ENCODE measurements at places on chromosomes 1 and 21.

DNA sequence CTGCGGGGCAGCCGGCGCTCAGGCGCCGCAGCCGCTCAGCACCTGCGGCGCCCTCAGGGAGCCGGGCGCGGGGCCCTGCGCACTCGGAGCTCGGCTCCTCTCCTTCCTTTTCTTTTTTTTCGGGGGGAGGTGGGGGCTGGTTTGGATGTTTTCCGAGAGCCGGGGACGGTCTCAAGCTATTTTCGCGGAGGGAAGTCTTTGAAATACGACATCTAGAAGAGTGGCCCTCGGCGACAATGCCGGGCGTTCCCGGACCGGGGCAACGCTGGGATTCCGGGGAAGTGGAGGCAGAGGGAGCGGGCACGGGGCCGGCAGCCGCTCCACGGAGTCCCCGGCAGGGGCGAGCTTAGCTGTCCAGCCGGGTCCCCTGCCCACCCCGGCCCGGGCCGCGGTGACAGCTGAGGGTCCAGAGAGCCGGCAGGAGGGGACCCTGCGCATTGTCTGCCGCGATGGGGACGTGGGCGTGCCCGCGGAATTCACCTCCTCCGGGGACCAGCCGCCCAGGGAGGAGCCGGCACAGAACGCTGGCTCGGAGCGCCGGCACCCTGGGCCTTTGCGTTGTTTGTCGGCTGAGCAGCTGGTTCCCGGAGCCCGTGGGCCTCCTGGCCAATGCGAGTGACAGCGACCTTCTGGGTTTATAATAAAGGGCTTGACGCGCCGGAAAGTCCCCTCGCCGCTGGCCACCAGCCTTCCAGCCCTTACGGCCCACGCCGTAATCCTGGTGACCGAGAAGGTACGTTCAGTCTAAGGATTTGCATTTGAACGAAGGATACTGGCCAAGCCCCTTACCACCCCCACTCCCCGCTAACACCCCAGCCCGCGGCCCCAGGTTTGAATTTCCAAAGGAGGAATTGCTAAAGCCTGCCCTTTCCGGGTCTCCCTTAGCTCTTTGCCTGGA is 582 bp downstream of the SLC37A1 start:
- DNase-seq: peak; percentile 33

DNA sequence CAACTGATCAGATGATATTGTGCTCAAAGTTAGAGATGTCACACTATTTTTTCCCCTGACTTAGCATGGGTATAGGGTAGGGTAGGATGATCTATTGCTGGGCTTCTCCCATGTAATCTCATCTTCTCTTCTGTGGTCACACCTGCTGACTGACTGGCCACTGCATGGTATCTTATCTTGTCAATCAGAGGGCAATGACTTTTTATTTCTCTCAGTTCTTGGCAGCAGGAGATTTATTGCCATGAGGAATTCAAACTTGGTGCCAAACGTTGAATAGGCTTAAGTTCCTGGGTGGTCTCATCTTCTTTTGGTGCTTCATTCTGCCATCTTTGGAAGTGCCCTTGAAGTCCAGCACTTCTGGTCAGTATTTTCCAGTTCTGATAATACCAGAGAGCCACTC is 226.4 kb upstream of the POGK start:
- no peak for DNase-seq

GRCh38 chr1:60978421-60979357 is 103.7 kb upstream of the NFIA start:
- DNase-seq: peak; percentile 1

DNA sequence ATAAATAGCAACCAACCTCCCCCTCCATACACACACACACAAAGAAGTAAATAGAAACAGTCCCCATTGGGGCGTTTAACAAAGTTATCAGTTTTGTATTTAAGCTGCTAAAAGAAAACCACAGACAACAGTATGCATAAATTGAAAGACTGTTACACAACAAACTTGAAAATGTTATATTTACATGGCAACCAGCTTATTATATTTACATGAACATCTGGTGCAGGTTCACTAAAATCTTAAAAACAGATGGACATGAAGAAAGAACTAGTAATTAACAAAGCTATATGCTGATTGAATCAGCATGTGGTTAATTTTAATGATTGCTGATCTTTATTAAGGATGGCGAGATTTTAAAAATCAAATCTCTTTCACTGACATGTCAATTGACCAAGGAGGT is 384.7 kb downstream of the LRRIQ3 start:
- DNase-seq: no peak

DNA sequence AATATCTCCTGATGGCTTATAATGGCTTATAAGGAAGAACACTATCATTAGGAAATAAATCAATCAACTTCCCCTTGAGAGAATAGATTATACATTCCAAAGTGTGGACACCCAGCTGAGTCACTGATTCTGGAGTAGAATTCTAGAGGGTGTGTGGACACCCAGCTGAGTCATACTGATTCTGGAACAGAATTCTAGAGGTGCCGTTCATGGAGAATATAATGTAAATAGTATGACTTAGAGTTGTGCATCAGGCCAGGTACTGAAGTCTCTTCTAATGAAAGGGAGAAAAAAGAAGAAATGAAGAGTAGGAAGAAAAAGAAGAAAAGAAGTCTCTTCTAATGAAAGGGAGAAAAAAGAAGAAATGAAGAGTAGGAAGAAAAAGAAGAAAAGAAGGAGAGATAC is 2.4 kb upstream of the USP33 start:
- DNase-seq: no peak

DNA sequence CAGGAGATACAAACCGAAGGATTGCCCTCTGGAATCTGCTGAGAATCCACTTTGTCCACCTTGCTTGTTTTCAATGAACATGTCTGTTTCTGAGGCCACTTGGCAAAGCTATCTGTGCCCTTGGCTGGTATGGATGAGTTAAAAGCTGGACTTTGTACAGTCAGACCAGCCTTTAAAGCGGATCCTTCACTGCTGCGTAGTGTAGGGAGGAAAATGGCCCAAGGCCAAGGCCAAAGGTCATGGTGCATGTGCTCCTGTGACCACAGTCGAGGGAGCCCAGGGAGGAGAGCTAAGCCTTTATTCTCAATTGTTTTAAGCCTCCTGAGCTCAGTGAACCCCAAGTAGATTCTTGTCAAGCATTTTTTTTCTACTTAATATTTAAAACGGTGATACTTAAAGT is 37.0 kb downstream of the KCNJ15 start:
- DNase-seq: no peak

DNA sequence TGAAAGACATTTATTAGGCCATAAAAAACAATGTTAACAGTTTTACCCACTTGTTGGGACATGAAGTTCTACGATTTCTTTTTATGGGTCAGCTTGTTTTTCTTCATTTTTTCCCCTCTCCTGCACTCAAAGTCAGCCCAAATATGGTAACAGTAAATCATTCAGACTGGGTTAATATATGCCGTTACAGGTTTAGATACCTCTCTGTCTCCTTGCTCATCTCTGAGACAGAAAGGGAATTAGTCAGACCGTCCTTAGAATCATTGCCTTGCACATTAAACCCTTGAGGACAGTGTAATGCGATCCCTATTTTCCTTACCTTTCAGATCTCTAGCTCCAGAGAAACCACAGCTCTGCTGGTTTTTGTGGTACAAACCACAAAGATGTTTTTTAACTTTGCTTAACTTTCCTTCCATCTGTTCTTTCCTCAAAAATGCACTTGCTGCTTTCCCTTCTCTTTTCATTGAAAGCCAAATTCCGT is 613.3 kb downstream of the PLPP3 start:
- DNase-seq: no peak

DNA sequence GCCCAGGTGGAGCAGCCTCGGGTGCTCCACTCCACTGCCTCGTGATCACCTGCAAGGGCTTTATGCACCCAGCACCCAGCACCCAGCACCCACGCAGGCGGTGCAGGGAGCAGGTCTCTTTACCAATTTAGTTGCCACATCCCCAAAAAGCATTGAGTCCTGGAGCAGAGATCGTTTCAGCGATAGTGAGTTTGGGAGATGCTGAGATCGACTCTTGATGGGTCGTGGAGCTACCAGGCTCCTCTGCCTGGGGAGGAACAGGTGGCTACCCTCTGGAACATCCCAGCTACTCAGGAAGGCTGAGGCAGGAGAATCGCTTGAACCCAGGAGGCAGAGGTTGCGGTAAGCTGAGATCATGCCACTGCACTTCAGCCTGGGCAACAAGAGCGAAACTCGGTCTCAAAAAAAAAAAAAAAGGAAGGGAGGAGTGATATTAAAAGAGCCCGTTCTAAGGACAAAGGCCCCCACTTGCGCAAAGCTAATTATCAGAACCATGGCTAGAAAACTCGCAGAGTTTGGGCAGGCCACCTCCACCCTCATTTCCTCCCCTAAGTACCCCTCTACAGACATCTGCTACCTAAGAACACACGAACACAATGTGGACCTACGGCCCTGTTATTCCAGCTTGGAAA is 106.5 kb upstream of the SLC45A1 start:
- no peak for DNase-seq

DNA sequence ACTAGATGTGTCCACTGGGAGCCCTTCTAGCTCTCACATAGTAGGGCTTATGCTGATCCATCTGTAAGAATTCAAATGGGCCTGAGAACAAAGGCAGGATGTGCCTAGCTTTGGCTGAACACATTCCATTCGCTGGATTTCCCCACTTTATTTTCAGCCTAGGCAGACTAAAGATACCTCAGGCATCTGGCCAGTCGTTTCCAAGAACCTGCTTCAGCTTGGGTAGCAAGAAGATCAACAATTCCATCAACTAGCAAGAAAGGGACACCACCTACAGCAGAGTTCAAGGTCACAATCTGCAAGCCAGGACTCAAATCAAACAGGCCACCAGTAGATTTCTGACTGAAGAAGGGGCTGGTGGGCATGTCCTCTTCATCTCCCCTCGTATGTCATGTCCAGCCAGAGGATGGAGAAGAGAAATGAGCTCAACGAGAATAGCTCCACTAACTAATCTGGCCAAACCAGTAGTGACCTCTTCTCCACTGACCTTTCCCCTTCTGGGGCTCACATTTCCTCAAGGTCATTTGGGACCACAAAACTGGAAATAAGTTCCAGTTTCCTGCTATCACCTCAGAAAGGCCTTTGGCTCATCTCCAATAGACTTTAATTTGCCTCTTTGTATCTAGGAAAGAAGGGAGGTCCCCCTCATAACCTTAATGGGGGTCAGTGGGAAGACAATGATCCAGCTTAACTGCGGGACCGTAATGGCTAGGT is 14.2 kb downstream of the TXNIP start:
- no peak for DNase-seq

- DNase-seq: no peak
Observed at GRCh38 chr1:93440272-93440671, 7.6 kb upstream of the FNBP1L start.

- no peak for DNase-seq
Observed at GRCh38 chr1:208026880-208027438, 116.0 kb upstream of the CD34 start.

- no peak for DNase-seq
Observed at GRCh38 chr1:26259578-26259977, 20.3 kb upstream of the SH3BGRL3 start.

DNA sequence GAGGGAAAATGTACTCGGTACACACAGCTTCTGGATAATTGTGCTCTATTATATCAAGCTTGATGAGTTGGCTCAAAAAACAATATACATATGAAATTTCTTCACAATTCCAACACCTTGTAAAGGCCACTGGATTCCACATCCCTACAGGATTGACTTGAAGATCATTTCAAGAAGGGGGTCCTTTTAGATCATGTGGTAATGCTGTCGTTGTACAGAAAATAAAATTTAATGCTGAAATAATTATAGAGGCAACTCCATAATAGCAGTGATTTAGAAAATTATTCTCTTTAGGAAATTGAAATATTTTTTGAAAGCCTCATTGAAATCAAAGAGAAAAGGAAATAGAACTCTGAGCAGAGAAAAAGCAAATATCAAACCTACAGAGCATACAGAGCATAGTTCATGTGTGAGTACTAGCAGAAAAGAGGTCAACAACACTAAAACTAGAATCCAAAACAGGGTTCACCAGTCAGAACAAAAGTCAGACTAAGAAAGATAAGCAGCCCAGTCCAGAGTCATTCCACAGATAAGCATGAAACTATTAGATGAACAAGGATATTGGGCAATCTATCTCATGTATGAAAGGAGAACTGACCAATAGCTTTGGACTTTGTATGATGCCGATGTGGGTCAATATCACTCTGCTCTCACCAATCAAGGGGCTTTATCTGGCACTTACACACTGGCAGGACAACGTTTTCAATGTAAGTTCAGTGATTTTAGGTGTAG is 79.5 kb upstream of the PALMD start:
- no peak for DNase-seq

DNA sequence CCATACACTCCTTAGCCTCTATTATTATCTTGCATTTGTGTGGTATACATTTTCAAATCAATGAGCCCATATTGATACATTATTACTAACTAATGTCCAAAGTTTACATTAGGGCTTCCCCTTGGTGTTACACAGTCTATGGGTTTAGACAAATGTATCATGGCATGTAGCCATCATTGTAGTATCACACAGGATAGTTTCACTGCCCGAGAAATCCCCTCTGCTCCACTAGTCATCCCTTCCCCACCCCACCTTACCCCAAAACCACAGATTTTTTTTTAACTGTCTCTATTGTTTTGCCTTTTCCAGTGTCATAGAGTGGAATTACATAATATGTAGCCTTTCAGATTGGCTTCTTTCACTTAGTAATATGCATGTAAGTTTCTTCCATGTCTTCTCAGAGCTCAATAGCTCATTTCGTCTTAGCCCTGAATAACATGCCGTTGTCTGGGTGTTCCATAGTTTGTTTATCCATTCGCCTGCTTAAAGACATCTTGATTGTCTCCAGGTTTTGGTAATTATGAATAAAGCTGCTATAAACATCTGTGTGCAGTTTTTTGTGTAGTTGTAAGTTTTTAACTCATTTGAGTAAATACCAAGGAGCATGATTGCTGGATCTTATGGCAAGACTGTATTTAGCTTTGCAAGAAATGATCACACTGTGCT is 86.4 kb upstream of the LYST start:
- no peak for DNase-seq

- no peak for DNase-seq
Observed at GRCh38 chr1:6505367-6506209, 14.1 kb upstream of the PLEKHG5 start.

GRCh38 chr1:44154049-44154448 is 12.6 kb upstream of the KLF18 start:
- DNase-seq: no peak

GRCh38 chr1:246768403-246769020 is 44.3 kb downstream of the SCCPDH start:
- no peak for DNase-seq

DNA sequence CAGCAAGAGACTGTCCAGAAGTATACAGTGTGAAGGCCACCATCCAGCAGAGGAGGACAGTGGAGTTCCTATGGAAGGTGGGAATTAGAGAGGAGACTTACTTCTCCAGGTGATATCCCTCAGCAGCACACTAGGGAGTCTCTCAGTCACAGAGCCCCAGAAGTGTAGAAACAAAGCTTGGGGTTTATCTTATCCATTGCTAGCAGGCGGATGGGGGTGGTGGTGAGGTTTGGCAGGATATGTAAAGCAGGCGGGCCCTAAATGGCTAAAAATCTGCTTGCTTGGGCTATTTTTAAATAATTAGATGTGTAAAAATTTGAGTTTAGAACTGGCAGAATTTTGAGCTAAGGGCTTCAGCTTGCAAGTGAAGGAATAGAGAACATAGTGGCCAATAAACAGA is 50.1 kb upstream of the RGS18 start:
- no peak for DNase-seq

- no peak for DNase-seq
Observed at GRCh38 chr1:68196676-68197075, 35.6 kb downstream of the WLS start.
